ENCODE measurements at places on chromosomes 13 and 19. TPM values are rescaled to one million over a fixed set of nuclear protein-coding genes. Genes with fewer than 3 reads are reported as not detected.

DNA sequence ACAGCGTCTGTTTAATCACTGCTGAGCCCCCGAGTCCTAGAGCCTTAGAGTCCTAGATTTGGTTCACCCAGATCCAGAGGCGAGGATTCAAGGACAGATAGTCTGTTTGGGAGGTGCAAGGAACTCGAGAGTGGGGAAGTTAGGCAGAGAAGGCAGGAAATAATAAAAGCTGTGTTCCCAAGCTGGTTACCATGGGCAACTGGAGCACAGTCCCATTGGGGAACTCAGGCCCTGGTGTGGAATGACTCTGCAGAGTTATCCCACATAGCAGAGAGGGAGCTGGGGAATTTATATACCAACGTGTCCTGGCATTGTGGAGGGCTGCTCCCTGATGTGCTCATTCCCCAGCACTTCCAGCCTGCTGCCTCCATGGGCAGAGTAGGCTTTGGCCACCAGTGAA is 9.7 kb downstream of the IGSF23 start:
- no peak for DNase-seq

The ZNF175 gene
- 2.5 TPM for total RNA-seq

GRCh38 chr13:112250788-112251445 is 125.2 kb upstream of the SPACA7 start:
- no peak for DNase-seq

DNA sequence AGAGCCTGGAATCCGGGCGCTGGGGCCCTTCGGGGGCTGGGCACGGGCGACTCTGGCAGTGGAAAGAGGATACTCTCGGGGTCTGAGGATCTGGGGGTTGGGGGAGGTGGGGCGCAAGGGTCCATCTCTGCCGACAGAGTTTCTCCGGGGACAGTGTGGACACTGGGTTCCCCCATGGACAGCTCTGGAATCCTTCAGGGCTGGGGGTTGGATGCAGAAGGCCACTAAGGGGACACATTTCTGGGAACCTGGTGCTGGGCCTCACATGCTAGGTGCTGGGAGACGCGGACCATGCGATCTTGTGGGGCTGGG is 2.3 kb downstream of the TGFBR3L start:
- no peak for DNase-seq

The CCDC70 gene
- total RNA-seq = not detected

- DNase-seq = no peak
These were observed 17.6 kb downstream of the ACOD1 start for GRCh38 chr13:76965759-76966421.

DNA sequence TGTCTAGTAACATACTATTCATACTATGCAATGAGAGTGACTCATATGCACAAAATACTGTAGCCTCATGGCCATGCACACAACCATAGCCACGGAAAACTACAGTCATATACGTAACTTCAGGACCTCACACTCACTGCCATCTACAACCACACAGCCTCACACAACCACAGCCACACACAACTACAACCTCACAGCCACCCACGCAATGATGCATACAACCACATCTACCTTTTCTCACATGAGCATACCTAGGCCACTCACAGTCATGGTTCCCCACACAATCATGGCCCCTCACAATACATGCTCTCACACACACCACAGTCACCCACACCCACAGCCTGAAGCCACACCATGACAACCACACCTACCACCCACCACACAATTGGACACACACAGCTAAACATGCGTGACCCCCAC is 8.7 kb upstream of the TNFSF14 start:
- DNase-seq = no peak

The ICAM5 gene
- 1.3 TPM for total RNA-seq

- no peak for DNase-seq
These were observed 218.0 kb downstream of the RGCC start for GRCh38 chr13:41675306-41675705.

The RBM42 gene
- 59.1 TPM for total RNA-seq

All from esophagus squamous epithelium (tissue), 5 donors.